ENCODE measurements at places on chromosomes 4 and X.

DNA sequence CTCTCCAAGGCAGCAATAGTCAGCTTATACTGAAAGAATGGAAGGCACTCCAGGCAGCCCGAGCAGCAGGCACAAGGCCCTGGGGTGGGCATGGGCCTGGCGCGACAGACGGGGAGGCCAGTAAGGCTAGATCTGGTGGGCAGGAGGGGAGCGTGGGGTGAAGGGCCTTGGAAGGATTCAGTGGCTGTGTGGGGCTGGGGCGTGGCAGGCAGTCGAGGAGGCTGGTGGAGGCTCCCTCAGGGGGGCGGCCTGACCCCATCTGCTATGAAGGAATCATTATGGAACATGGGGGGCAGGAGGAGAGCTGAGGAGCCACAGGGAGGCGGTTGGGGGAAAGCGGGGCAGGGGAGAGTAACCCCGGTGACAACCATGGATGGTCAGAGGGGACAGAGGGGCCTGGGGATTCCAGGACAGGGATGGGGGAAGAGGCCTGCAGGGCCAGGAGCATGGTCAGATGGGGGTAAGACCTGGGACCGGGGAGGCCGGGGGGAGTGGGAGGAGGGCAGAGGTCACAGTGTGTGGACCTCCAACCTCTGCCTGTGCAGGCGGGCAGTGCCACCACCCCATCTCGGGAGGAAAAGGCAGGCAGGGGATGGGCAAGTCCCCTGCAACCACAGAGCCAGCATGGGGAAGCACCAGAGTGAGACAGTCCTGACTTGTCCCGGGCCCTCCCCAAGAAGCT, 70.3 kb downstream of the ACOX3 start:
- DNase-seq, result no peak

GRCh38 chr4:173294444-173294843, 39.7 kb downstream of the HMGB2 start:
- DNase-seq, result no peak

DNA sequence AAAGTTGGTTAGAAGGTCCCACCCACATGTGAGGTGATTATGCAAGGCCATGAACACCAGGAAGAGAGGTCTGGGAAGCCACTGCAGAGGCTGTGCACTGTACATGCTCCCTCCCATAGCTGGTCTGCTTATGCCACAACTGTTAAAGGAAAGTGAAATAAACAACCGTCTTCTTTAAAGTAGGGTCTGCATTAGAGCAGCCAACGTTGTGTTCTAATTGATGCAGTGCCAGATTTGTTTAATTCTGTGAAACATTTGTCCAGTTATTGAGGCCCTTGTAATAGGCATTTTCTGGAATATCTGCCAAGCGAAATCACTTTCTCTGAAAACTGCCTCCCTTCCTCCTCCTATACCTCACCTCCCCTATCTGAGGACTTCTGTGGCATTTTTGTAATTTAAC, 224.0 kb upstream of the LNX1 start:
- DNase-seq, result no peak

GRCh38 chrX:128804828-128805227, 718.5 kb downstream of the SMARCA1 start:
- DNase-seq, result no peak

DNA sequence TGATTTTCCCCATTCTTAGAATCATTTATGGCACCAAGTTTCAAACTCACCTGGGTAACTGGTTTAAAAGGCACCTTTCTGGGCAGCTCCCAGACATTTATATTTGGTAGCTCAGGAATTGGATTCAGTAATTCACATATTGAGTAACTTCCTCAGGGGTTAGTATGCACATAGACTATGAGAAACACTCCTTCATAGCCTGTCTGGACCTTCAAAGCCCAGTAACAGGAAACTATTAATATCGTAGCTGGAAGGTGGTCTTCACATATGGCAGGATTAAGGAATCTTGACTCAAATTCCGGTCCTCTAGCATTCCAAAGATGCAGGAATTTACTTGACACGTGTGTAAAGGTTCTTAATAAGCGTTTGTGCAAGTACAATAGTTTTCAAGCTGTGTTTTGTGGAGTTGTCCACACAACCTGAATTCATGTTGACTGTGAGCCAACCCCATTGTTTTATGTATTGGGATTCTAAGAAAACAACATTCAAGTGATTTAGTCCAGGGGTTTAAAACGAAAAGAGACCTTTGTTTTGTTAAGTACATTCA, 78.4 kb downstream of the PLS3 start:
- DNase-seq, result no peak

- DNase-seq, result no peak
Measured at GRCh38 chr4:76540486-76540885, 105.5 kb downstream of the SHROOM3 start.

- no peak for DNase-seq
Measured at GRCh38 chrX:140467211-140467610, 37.7 kb downstream of the SOX3 start.

DNA sequence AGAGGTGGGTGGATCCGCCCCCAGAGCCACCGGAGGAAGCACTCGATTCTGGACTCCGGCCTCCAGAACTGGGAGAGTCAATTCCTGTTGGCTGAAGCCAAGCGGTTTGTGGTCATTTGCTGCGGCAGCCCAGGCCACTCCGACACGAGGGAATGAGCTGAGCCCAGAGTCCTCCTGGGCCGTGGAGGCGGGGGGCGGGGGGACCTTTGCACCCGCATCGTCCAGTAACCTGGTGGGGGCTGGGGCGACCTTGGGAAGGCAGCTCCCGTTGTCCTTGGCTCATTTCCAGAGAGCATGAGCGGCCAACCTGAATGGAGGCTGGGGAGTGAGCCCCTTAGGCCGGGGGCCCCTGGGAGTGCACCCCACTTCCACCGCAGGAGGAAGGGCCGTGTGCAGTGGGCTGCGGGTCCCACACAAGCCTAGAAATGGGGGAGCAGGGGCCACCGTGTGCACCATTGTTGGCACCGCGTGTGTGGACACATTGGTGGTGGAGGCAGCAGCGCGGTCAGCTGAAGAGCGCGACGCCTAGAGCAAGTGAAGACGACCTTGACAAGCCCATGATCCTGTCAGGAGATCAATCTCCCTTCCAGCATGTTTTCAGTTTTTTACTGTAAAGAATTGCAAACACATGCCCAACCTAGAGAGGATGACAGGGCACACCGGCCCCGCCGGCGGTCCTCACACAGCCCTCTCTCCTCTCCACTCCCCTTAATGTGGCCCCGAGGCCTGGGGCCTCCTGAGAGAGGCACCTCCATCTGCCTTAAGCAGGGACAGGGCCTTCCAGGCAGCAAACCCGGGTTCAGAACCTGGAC, 19.9 kb upstream of the DUSP9 start:
- no peak for DNase-seq

All from putamen (tissue), 1 donor.